ENCODE measurements at places on chromosomes 5 and 9.

DNA sequence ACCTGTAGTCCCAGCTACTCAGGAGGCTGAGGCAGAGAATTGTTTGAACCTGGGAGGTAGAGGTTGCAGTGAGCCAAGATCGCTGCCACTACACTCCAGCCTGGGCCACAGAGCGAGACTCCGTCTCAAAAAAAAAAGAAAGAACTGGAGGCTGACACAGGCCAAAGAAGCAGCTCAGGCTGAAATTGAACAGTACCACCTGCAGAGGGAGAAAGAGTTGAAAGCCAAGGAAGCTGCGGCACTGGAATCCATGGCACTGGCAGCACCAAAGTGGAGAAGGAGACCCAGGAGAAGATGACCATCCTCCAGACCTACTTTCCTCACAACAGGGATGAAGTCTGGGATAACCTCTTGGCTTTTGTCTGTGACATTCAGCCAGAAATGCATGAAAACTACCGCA is 11.3 kb upstream of the TMEM141 start:
- H3K27me3 ChIP-seq = no peaks in the 10 kb centered on the region
- DNase-seq = no peak
- H3K4me3 ChIP-seq = no peak overlapping the region
- H3K36me3 ChIP-seq = no peaks in the 10 kb centered on the region
- H3K27ac ChIP-seq = no peak overlapping the region

DNA sequence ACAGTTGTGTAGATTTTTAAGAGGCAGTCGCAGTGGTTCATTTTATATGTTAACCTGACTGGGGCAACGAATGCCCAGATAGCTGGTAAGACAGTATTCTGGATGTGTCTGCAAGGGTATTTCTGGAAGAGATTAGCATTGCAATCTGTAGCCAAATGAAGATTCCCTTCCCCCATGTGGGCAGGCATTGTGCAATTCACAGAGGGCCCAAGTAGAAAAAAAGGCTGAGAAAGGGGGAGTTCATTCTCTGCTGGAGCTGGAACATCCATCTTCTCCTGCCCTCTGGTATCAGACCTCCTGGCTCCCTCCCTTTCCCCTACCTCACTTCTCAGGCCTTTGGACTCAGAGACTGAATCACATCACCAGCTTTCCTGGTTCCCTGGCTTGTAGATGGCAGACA is 70.6 kb downstream of the TENT4A start:
- no peaks in the 10 kb centered on the region for H3K36me3 ChIP-seq
- H3K4me1 ChIP-seq = no peaks in the 10 kb centered on the region
- H3K4me3 ChIP-seq = no peak overlapping the region

- peaks cover 16% of the 10 kb centered on the region for H3K27me3 ChIP-seq
- DNase-seq = no peak
- peaks cover 14% of the 10 kb centered on the region for H3K4me1 ChIP-seq
- H3K36me3 ChIP-seq = peaks cover 5% of the 10 kb centered on the region
These were observed 687 bp downstream of the LYSMD3 start for GRCh38 chr5:90528601-90529193.

DNA sequence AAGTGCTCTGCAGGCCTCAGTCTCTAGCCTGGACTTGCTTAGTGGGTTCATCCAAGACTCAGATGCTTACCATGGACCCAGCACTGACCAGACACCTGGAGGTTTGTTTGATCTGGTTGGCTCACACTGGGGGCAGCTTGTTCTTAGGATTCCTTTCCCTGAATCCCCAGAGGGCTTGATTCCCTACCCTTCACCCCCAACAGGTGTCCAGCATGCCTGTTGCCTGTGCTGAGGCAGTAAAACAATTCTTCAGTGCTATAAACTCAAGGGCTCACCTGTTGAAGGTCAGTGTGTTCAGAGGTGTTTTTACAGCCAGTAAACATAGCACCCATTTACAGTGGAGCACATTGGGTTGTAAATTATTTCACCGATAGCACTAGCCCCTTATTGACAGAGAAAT is 123.8 kb upstream of the KLF4 start:
- H3K36me3 ChIP-seq = no peaks in the 10 kb centered on the region
- H3K27me3 ChIP-seq = no peaks in the 10 kb centered on the region
- no peak for DNase-seq
- no peak overlapping the region for H3K4me3 ChIP-seq
- no peak overlapping the region for H3K27ac ChIP-seq

GRCh38 chr5:133962131-133962530 is 6.3 kb downstream of the C5orf15 start:
- peaks cover 4% of the 10 kb centered on the region for H3K36me3 ChIP-seq
- peaks cover under 1% of the 10 kb centered on the region for H3K4me1 ChIP-seq
- no peak for DNase-seq
- no peak overlapping the region for H3K27ac ChIP-seq
- no peak overlapping the region for H3K4me3 ChIP-seq

DNA sequence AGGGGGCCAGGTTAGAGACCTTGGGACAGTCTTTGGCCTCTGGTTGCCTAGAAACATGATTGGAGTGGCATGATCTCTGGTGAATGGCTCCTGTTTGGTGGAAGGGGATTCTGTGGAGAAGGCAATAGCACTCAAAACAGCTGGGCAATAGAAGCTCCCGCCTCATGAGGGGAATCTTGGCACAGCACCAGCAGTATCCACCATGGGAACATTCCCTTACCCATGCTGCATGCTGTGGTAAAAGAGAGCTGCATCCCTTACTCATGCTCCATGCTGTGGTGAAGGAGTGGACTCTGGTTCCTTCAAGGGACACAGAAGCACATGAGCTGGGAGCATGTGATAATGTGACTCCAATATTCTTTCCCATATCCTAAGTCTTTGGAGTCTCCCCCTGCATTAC is 160.6 kb downstream of the PJA2 start:
- DNase-seq = no peak
- no peak overlapping the region for H3K27ac ChIP-seq
- no peak overlapping the region for H3K4me3 ChIP-seq
- H3K4me1 ChIP-seq = no peaks in the 10 kb centered on the region
- no peaks in the 10 kb centered on the region for H3K27me3 ChIP-seq
- no peaks in the 10 kb centered on the region for H3K36me3 ChIP-seq

DNA sequence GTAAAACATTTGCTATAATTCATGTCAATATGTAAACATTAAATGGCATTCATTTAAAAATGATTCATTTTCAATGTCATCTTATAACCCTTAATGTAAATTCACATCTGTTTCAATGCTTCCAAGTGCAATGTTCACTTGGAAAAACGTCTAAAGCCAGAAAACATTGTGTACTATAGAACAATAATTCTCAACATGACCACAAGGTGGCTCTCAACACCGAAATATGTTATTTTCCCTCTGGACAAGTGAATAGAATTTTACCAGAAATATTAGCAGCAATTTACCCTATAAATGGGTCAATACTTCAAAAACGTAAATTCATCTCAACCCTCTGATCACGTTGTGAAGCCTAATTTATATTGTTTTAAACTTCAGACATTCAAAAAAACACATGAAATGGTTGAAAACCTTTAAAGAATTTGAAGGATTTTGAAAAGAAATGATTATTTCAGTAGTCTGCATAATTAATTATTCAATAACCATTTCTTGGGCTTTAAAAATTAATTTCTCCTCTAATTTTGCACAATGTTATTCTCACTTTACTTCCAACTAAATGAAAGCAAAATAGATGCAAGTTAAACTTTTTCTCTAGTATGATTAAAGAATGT is 11.0 kb downstream of the CDH10 start:
- no peak overlapping the region for H3K4me3 ChIP-seq
- no peaks in the 10 kb centered on the region for H3K36me3 ChIP-seq
- no peak overlapping the region for H3K27ac ChIP-seq

DNA sequence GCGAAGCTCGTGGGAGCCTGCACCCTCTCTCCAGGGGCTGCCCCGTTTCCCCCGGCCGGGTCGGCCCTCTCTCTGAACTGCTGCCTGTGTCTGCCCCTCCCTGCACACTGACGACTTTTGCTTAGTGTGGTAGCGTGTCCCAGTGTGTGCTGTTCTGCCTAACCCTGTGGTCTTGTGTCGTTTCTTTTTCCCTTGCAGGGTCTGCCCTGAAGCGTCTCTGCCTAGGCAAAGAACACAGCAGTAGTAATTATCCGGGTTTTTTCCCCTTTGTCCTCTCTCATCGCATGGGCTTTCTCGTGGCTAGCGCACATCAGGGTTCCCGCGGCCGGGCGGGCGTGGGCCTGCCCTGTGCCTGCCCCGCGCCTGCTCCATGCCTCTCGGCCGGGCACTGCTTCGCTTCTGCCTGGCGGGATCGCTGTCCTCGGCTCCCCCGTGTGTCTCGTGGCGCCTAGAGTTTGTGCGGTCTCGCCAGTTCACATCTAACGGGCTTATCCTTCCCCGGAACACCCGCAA is 122.7 kb downstream of the WNK2 start:
- no peak for DNase-seq
- no peaks in the 10 kb centered on the region for H3K36me3 ChIP-seq
- no peaks in the 10 kb centered on the region for H3K4me1 ChIP-seq
- H3K27ac ChIP-seq = no peak overlapping the region
- H3K27me3 ChIP-seq = no peaks in the 10 kb centered on the region
